ENCODE measurements at places on chromosomes 3 and 15.

DNA sequence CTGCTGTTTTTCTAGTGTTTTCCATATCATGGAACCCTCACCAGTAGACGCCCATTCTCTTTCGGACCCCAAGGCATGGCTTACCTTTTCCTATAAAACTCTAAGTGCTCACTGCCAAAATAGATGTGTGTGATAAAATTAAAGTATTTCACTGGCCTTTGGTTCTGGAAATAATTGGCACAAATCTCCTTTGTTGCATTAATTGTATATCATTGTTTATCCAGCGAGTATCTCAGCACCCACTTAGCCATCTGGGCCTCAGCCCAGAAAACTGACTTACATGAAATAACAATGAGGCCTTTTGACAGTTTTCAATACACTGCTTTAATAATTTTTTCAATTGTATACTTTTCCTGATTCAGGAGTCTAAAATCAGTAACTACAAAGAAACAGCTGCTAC, 105.1 kb downstream of the MECOM start:
- no peak for DNase-seq

DNA sequence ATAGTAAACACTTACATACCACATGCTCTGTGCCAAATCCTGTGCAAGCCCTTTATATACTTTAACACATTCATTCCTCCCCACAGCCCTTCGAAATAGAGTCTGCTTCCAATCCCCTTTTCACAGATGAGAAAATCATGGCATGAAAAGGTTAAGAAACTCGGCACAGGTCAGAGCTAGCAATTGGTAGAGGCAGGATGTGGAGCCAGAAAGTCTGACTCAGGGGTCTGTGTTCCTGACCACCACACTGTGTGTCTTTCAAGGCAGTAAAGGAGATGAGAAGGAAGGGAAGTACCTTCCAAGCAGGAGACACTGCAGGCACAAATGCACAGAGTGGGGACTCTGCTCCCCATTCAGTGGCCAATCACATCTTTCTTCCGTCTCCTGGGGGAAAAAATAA, 61.1 kb downstream of the SCN11A start:
- DNase-seq = no peak

DNA sequence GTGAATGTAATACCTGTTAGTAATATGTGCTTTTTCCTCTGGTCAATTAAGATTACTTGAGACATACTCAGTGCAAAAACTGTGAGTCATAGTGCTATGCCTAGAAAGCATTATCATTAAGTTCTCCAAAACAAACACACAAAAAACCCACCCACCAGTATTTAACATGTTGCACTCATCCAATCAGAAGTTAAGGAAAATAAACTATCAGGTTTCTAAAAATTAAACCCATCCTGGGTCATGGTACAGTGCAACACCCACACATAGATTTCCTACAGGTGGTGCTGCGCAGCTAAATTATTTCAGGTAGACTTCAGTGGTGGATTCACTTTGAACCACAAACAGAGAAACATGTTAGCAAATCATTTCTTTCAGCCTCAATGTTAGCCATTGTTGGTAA, 264.4 kb upstream of the VEPH1 start:
- DNase-seq = no peak

- no peak for DNase-seq
These were observed 148.3 kb downstream of the RBMS3 start for GRCh38 chr3:29429055-29429679.

- no peak for DNase-seq
These were observed 198.9 kb downstream of the EFHB start for GRCh38 chr3:19735111-19735510.

DNA sequence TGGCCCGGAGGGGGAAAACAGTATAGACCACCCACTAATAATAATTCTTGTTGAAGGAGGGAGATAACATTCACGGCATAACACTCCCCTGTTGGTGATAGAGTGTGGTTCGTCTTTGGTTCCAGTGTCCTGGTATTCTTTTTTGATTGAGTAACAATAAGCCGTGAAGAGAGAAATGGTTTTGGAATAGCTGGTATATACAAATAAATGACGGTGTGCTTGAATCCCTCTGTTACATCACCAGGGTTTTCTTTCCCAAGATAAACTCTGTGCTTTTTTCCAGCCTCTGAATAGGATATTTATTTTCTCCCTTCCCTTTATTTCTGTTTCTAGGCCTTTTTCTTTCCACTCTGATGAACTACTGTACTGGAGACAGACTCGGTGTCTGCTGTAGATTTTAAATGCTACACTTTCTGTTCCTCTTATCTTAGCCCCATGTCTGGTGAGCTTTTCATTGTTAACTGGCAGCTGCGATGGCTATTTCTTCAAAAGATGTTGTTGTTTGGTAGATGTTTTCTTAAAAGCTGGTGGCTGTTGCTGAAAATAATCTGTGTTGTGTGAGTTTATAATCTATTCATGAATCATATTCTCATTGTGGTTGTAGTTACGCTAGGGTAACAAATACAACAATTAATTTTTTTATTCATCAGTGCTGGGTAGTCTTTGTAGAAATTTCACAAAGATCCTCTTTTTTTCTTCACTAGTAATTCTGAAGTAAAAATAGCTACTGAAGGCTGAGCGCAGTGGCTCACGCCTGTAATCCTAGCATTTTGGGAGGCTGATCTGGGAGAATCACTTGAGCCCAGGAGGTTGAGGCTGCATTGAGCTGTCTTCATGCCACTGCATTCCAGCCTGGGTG, 15.5 kb upstream of the SCAANT1 start:
- no peak for DNase-seq

GRCh38 chr15:35519541-35520149, 26.3 kb downstream of the DPH6 start:
- no peak for DNase-seq

- DNase-seq = no peak
These were observed 89.6 kb downstream of the MITF start for GRCh38 chr3:69828817-69829216.

GRCh38 chr15:31268108-31268501, 58.5 kb upstream of the KLF13 start:
- DNase-seq = no peak

DNA sequence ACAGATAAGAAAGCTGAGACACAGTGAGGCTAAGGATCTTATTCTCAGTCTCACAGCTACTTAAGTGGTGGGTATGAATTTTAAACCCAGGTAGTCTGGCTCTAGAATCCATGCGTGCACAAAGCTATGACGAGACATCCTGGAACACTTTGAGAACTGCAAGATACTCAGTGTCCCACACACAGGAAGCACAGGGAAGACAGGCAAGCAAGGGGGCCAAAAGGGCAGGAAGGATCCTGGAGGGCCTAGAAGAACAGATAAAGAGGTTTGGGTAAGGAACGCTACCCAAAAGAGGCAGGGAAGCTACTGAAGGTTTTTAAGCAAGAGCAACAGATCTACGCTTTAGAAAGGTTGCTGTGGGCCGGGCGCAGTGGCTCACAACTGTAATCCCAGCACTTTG, 99.1 kb upstream of the HES1 start:
- DNase-seq = no peak
